ENCODE measurements at places on chromosomes 11 and 22.

DNA sequence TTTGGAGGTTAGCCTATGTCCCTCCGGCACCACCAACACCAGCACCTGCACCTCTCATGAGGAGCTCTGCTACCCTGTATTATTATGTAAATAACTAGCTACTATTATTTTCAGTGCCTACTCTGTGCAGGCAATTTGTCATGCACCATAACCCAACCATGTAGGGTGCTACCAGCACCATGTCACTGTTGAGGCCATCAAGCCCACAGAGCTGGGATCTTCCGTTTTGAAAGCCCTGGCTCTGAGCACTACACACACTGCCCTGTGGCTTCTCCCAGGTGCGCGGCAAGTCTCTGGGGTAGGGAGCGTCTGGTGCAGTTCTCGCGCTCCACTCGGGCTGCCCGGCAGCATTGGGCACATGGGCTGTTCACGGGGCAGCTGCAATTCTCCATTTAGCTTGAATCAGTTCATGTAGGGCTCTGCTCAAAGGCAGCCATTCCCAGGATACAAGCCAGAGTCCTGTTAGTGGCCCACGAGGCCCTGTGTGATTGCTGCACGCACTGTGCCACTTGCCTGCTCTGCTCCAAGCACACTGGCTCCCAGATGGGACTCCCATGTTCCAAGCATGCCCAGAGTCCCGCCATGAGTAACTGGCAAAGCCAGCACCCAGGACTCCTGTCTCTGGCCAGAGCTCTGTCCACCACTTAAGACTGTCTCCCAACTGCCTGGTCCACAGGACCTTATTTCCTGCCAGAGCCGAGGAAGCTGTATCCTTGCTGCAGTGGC is 42.5 kb upstream of the CDON start:
- DNase-seq: no peak

GRCh38 chr11:29282088-29282487 is 734.7 kb downstream of the KCNA4 start:
- no peak for DNase-seq

DNA sequence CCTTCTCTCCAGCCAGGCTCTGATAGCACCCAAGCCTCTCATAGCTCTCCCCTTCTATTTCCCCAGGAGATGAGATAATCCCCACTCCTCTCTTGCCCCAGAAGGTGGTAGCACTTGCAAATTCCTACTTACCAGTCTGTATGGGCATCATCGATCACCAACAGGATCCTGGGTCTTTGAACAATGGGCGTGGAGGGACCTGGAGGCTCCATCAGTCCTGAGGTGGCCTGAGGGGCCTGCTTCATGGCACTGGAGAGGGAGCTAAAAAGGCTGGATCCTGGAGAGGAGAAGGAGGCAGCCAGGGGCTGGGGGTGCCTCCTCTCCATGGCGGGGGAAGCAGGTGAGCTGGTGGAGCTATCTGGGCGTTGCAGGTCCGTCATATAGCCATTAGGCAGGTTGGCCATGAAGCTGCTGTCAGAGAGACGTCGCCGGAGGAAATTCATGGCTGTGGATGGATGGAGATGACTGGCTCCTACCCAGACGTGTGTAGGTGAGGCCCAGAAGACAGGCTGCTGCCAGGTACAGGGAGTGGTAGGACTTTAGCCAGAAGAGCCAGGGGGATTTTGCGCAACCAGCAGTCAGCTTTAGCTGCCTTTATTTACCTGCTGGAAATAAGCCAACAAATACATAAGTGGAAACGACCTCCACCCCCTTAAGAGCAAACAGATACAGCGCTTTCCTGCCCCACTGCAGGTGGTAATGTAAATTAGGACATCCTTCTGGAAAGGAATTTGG is 51.8 kb downstream of the SYN3 start:
- no peak for DNase-seq

DNA sequence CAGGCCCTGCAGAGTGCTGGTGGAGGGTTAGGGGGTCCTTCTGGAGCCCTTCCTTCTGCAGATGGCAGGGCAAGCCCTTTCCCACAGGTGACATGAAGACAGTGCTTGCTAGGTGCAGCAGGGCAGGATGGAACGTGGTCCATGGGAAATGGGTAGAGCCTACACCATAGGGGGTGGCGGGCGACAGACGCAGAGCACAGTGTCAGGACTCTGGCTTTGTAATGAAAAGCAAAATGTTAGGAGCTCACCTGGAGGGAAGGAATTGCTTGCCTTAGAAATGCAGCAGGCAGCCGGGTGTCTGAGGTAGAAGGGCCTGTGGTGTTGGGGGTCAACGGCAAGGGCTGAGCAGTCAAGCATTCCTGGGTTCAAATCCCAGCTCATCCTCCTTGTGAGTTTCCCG is 54.9 kb downstream of the ARHGAP8 start:
- DNase-seq: no peak

DNA sequence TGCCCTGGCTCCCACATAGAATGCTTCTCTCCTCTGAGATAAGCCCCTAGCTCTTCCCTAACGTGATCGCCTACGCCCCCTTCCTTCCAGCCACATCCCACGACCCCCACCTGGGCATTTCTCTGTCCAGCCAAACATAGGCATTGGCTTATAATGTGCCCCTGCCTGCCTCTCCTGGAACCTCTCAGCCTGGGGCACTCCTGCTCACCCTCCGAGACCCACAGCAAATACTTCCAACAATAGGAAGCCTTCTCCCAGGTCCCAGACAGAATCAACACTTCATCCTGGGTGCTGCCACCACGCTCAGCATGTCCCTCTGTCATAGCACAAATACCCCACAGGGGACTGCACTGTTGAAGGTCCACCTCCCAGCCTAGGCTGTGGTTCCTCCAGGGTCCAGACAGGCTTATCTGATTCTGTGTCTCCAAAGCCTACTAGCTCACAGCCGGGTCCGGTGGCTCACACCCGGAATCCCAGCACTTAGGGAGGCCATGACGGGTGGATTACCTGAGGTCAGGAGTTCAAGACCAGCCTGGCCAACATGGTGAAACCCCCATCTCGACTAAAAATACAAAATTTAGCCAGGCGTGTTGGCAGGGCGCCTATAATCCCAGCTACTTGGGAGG is 24.2 kb upstream of the TMPRSS4 start:
- no peak for DNase-seq

DNA sequence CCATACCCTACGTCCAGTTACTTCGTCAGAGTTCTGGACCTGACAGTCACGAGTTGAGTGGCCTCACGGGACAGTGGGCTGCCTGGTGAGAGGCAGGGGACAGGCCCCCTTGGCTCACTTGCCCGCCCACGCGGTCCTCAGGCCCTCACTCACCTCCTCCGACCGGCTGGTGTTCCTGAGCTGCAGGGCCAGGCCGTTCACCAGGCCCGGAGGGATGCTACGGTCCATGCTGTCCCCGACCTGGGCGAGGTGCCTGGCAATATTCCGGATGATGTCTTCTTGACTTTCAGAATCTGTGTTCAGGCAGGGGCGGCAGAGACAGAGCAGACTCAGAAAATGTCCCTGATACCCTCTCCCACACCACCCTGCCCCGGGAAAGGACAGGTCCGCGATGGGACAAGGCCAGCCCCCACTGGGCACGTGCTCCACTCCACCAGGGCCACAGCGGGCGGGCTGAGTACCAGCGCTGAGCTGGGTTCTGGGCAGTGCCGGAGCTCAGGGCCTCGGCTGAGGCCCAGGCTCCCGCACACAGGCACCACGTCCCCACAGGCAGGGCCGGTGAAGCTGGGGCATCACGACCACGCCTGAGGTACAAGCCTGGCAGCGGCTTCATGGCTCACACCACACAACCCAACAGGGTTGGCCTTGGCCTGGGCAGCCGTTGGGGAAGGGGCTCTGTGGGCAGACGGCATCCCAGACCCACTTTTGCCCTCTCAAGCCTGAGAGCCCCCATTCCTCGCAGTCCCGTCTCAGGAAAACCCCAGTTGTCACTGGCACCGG is 34.9 kb downstream of the BID start:
- no peak for DNase-seq

DNA sequence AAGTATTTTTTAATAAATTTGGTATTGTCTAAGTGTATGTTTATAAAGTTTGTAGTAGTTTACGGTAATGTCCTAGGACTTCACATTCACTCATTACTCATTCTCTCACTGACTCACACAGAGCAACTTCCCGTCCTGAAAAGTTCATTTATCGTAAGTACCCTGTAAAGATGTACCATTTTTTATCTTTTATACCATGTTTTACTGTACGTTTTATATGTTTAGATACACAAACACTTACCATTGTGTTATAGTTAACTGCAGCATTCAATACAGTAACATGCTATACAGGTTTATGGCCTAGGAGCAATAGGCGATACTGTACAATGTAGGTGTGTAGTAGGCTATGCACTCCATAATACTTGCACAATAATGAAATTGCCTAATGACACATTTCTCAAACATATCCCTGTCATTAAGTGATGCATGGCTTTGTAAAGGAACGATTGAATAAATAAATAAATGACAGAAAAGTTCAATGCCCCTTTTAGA is 12.5 kb upstream of the CARD18 start:
- no peak for DNase-seq

GRCh38 chr11:83159902-83160865 is 3.3 kb downstream of the PCF11 start:
- DNase-seq: no peak

DNA sequence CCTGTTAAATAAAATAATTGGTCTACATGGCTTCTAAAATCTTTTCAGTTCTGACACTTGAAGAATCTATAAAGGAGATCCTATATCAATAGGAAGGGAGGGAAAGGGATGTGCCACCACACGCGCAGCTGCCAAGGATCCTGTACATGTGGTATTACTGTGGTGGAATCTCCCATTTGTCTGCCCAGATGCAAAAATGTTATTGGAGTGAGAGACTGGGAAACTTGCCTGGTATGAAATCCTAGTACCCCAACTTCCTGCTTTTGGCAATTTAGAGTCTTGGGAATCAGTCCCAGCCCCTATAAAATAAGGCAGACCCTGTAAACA is 81.9 kb upstream of the PICALM start:
- no peak for DNase-seq

GRCh38 chr22:22342697-22343580 is 98.4 kb downstream of the VPREB1 start:
- peak; percentile 81 for DNase-seq

DNA sequence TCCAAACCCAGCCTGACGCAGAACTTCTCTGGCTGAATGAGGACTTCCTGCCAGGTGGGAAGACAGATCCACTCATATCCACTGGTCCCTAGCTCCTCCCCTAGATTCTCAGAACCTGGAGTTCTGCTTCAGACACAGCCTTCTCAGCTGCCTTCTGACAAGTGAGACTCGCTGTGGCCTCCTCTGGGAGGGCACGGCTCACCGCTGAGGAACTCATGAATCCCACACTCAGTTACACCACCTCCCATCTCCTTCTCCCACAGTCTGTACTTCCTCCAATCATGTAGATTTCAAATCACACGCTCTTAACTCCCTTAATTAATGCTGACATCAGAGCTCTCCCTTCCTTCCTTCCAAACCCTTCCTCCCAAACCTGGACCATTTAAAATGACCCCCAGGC is 86.4 kb upstream of the TMEM45B start:
- DNase-seq: no peak

DNA sequence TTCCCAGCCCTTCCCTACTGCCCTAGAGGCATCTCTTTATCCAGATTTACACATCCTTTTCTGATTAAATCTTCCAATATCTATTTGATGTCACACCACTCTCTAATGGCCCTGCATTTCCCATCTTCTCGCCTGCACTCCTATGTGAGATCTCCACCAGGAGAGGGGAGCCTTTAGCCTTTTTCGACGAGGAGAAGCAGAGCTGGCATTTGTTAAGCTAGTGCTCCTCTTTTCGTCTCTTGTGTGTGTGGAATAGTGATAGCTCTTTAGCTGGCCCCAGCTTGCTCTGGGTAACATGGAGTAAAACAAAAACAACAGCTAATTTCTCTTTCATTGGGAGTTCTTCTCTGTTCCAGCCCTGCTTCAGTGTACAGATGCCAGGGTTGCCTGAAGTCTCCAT is 536.5 kb downstream of the NTM start:
- DNase-seq: no peak

DNA sequence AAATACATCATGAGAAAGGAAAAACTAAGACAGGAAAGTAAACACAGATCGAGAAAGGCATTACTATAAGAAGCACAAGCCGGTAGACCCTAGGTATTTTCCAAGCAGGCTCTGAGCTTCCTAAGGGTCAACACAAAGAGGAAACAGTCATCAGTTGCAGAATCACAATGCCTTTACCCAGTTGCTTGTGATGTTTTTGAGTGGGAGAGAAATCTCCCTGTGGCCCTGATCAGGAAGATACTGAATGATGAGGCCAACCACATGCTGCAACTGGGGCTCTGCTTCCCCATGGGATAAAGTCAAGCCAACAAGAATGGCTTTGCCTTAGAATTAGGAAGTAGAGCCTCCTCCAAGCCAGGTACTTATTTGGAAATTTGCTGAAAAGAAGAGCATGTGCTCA is 132.6 kb downstream of the MICAL2 start:
- DNase-seq: no peak

Measured in testis (tissue), 5 donors.